ENCODE measurements at places on chromosomes 4 and X. TPM values are rescaled to one million over a fixed set of nuclear protein-coding genes. Genes with fewer than 3 reads are reported as not detected.

ARX gene
- total RNA-seq: not detected

LRP2BP gene
- total RNA-seq: 1.8 TPM

RTL9 gene
- total RNA-seq: 0.26 TPM

IL2 gene
- total RNA-seq: not detected

FGFBP2 gene
- total RNA-seq: 1.6 TPM

RADX gene
- total RNA-seq: 2.4 TPM

MAGEA2B gene
- total RNA-seq: not detected

ARMCX2 gene
- total RNA-seq: 65.4 TPM

GYPB gene
- total RNA-seq: 1.5 TPM

MMAA gene
- total RNA-seq: 8.8 TPM

HTN1 gene
- total RNA-seq: not detected

USP38 gene
- 18.4 TPM for total RNA-seq

OCIAD2 gene
- 22.4 TPM for total RNA-seq

VCX gene
- total RNA-seq: not detected

PCSK1N gene
- total RNA-seq: not detected

ASB12 gene
- total RNA-seq: 0.45 TPM

MAGEC3 gene
- total RNA-seq: 2.2 TPM

SPP1 gene
- 199 TPM for total RNA-seq

SAGE1 gene
- total RNA-seq: not detected

CDS1 gene
- total RNA-seq: 0.39 TPM

GPC4 gene
- 32.7 TPM for total RNA-seq

ODAPH gene
- total RNA-seq: not detected

SLC6A14 gene
- total RNA-seq: not detected

S100G gene
- not detected for total RNA-seq

SFRP2 gene
- 91.0 TPM for total RNA-seq

MAGEA3 gene
- total RNA-seq: not detected

SHOX gene
- not detected for total RNA-seq

TAF7L gene
- total RNA-seq: not detected

PABPC1L2B gene
- total RNA-seq: not detected

SSX4B gene
- not detected for total RNA-seq

EGF gene
- 0.29 TPM for total RNA-seq

ART3 gene
- total RNA-seq: 0.68 TPM

EREG gene
- 0.66 TPM for total RNA-seq

TASL gene
- 3.2 TPM for total RNA-seq

VEGFD gene
- 3.0 TPM for total RNA-seq

ZCCHC18 gene
- total RNA-seq: 3.5 TPM

SSX2B gene
- not detected for total RNA-seq

PLS3 gene
- total RNA-seq: 708 TPM

SMAD1 gene
- total RNA-seq: 18.1 TPM

HHIP gene
- total RNA-seq: 0.03 TPM

NLGN3 gene
- 1.5 TPM for total RNA-seq

GAGE12H gene
- total RNA-seq: not detected

RBMX2 gene
- total RNA-seq: 19.4 TPM

BMP3 gene
- 1.3 TPM for total RNA-seq
